ENCODE measurements at places on chromosomes 5 and 9. TPM values are rescaled to one million over a fixed set of nuclear protein-coding genes. Genes with fewer than 3 reads are reported as not detected.

SLCO4C1 gene
- 2.6 TPM for total RNA-seq

PRSS3 gene
- total RNA-seq = 174 TPM

ACOT12 gene
- total RNA-seq = not detected

GRCh38 chr5:73273379-73274050 lies 100.5 kb downstream of the TMEM174 start:
- no peak for DNase-seq
